GM04503 (cell line): ENCODE measurements at places on chromosomes 3 and 15.

- no peak for DNase-seq
Measured at GRCh38 chr3:105594219-105594618, 227.5 kb downstream of the ALCAM start.

DNA sequence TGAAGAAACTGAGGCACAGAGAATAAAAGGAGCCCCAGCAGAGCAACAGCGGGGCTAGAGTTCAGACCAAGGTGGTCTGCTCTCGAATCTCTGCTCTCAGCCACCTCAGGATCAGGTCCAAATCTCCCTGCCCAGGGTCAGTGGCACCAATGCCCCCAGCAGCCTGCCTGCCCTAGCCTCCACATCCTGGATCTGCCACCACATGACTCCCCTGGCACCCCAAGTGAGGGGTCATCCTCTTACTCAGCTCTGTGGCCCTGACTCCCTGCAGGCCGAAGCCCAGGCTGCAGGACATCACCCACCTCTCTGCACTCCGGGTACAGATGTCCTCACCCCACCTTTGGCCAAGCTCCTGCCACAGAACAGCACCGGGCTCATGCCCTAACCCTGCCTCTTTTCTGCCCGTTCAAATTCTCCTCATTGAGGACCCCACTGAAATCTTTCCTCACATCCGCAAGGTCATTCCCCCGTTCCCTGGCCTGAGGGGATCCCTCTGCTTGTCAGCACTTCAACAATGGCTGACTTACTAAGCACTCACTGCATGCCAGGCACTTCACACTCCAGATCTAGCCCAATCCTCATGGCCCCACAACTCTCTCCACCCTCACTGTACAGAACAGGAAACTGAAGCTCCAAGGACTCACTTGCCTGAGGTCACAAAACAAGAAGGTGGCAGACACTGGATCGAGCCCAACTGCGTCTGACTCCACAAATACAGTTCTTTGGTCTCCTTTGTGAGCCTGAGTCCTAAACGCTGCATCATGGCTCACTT lies 4.3 kb downstream of the PPIB start:
- DNase-seq: no peak

GRCh38 chr3:51995346-51996163 lies at the start of gene RPL29:
TSS of gene RPL29 (minus strand) at chr3:51995895. CDS start at chr3:51995461, 434 bp downstream.
- DNase-seq: peak; percentile 74

DNA sequence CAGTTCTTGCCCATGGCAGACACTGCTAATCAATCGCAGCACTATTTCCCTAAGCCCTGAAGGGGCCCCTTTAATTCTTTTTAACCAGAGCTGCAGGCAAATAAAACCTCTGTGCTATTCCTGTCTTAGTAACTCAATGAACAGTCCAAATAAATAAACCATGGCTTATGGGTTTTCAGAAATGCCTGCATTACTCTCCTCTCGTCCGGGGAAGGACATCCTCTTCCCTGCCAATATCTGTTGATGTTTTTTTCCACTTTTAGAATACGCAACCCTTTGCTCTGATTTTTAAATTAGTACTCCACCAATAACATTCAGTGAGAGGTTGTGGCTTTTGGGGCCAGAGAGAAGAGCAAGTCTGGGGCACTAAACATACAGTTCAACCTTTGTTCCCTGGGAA lies 35.2 kb upstream of the PRICKLE2 start:
- DNase-seq: no peak

DNA sequence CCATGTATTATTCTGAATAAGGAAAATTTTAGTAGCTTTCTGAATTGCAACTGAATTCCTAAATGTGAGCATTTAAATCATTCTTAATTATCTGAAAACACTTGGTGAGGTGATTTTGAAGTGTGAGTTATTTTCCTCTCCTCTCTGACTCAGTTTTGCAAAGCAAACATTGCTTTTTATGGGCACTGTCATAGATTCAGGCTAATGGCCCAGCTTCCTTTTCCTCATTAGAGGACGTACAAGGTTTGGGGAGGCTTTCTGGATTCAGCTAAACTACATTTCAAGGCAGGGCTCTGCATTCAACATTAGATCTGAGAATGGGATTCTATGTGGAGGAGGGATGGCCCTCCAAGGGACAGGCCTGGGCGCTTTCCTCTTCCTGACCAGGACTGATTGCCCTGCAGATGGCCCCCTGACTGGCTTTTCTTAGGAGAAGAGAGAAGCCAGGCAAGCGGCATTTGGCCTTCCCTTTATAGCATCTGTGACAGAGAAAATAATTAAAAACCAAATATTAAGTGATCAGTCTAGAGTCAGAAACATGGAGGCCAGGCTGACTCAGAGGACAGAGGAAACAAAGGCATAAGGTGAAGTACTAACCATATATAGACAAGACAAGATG lies 53.0 kb upstream of the STXBP5L start:
- DNase-seq: no peak

DNA sequence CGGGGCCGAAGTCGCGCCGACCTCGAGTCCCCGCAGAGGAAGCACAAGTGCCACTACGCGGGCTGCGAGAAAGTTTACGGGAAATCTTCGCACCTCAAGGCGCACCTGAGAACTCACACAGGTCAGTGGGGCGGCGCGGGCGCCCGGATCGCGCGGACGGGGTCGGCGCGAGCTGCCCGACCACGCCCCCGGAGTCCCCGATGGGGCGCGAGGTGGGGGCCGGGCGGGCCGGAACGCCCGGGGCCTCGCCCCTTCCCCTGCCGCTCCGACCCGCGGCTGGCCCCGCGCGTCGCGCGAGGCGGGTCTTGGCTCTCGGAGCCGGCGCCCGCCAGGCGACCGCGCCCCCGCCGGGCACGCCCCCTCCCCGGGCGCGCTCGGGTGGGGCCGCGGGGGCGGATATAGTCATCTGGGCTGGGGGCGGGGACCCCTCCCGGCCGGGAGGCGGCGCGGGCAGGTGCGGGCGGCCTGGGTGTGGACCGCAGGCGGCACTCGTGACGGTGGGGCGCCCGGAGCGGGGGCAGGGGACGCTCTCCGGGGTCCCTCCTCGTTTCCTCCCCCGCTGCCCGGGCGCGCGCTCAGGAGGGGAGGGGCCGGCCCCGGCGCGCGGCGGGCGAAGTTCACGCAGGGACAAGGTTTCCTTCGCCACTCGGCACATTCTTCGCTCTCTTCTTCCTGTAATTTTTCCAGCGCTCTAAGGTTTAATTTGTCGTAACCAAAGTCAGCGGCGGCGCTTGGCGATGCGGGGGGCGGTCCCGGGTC lies 1.2 kb downstream of the KLF13 start:
- DNase-seq: no peak

DNA sequence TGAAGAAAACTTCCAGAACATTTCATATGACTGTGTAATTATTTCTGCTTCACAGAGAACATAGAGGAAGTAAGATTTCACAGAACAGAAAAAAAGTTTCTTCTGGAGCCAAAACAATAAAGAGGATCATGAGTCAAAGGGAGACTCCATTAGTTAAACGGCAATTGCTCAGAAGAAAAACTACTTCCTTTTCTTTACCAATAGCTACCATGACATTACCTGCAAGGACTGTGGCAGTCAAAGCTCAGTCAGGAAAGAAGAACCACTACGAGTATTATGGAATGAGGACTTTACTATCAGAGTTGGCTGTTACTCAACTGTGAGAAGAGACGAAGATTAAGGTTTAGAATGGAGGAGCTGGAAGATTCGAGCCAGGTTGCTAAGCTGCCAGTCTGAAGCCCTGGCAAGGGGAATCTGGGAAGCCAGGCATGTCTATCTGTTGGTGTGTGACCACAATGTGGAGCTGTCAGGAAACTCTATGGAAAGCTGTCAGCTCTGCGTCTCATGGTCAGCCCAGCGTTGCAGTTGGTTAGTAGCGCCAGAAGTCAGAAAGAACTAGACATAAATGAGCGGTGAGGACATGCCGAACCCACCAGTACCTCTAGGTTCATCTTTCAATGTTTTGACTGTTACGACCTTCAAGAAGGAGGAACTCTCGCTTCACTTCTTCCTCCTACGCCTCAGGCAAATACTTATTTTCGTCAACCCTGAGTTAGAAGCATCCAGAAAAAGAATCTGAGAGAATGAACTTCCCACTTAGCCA lies 604.3 kb downstream of the FGF12 start:
- no peak for DNase-seq

GRCh38 chr3:18650731-18651130 lies 225.6 kb upstream of the SATB1 start:
- DNase-seq: no peak

GRCh38 chr3:95460274-95460673 lies 1354.1 kb upstream of the EPHA6 start:
- DNase-seq: no peak

GRCh38 chr3:132499071-132499470 lies 81.8 kb downstream of the DNAJC13 start:
- DNase-seq: no peak

- DNase-seq: peak; percentile 27
Measured at GRCh38 chr3:79140708-79141107, 627.1 kb downstream of the ROBO1 start.

DNA sequence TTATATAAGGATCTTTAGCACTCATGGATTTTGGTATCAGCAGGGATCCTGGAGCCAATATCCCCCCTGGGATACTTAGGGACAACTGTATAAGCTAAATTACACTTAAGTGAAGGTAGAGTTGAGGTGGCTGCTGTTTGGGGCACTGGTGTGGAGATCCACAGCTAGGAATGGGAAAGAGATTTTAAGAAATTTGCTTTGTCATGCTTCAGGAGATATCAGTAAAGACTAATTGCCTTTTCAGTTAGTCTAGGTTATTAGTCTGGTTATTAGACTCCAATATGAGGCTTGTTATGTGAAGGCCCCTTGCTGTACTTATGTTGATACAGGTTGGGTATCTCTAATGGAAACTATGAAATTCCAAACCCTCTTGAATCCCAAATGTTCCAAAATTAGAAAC lies 1.2 kb upstream of the SECISBP2L start:
- no peak for DNase-seq

GRCh38 chr15:57323806-57324589 lies 52.3 kb upstream of the CGNL1 start:
- no peak for DNase-seq

DNA sequence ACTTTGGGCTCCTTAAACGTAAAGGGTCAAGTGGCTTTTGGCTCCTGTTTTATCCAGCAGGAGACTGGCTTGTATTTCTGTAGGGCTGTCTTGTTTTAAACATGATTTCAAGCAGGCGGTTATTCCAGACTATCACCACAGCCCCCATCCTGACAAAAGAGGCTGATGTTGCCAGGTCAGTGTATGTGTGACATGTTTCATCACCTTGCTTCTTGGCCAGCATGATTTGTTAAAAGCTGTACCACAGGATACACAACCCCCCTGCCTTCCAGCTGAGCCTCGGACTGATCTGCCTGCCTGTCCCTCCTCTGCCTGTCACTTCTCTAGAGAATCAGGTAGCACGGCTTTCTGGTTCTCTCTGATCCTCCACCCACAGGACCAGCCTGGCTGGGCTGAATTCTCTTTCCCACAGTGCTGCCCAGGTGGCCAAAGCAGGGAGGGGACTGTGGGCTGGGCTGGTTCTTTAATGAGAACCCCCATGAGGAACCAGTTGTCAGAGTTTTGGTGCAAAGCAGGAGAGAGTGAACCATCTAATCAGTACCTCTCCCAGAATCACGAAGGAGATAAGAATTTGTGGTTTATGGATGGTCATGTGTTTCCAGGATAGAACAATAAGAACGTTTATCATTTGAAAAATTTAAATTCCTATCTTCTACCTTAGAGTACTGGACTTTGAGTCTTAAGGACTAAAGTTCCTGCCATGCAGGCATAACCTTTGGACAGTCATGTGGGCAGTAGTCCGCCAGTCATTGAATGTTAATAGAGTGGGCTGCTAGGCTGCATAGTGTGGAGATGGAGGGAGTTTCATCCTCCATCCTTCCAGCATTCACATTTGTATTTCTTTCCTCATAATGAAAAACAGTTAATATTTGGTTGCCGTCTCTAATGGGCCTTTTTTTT lies 8.8 kb downstream of the ABHD6 start:
- no peak for DNase-seq

DNA sequence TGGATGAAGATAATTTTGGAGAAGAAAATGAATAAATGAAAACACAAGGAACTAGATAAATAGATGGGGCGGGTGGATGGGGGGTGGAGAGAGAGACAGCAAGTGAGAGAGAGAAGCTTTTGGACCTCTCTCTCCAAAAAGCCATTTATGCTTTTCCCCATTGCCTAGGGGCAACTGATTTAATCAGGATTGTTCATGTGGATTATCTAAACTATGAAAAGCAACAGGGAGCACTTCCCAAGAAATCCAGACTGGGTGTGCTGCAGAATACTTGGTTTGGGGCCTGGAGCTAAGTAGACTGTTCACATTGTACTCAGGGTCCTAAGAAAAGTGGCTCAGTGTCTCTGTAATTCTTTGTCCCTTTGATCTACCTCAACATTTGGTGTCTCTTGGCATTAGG lies 367.0 kb downstream of the TIGIT start:
- no peak for DNase-seq

GRCh38 chr3:137852391-137852830 lies 88.3 kb downstream of the SOX14 start:
- DNase-seq: no peak

- DNase-seq: no peak
Measured at GRCh38 chr3:86929046-86929445, 61.9 kb downstream of the VGLL3 start.

DNA sequence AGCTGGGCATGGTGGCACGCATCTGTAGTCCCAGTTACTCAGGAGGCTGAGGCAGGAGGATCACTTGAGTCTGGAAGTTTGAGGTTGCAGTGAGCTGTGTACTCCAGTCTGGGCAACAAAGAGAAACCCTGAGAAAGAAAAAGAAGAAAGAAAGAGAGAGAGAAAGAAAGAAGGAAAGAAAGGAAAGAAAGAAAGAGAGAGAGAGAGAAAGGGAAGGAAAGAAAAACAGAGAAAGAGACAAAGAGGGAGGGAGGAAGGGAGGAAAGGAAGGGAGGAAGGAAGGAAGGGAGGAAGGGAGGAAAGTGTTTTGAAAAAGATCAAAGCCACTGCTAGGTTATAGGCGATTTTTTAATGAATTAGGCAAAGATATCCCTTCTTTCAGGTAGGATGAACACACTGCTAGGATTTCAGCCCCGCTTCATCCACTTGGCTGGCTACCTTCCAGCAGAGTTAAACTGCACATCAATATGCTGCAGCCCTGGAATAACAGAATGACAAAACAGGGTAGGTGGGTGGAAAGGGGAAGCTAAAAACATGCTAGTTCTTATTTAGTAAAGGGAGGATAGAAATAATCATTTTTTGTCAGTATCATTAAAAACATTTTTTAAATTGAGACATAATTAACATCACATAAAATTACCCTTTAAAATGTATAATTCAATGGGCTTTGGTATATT lies 12.8 kb upstream of the PPARG start:
- DNase-seq: no peak
